ENCODE measurements at places on chromosomes 4 and X.

GRCh38 chr4:97457253-97457652 is 686.0 kb downstream of the STPG2 start:
- no peak for DNase-seq

- DNase-seq, result no peak
These were observed 28.3 kb upstream of the GAB1 start for GRCh38 chr4:143308377-143308776.

- no peak for DNase-seq
These were observed 33.4 kb downstream of the ARHGEF6 start for GRCh38 chrX:136747003-136747986.

GRCh38 chr4:70591955-70592582 is at the start of gene AMBN:
TSS of gene AMBN (plus strand) at chr4:70592256. CDS start at chr4:70592359, 103 bp downstream.
- DNase-seq, result no peak

GRCh38 chrX:67044029-67044653 is 405.3 kb upstream of the EDA2R start:
- no peak for DNase-seq

DNA sequence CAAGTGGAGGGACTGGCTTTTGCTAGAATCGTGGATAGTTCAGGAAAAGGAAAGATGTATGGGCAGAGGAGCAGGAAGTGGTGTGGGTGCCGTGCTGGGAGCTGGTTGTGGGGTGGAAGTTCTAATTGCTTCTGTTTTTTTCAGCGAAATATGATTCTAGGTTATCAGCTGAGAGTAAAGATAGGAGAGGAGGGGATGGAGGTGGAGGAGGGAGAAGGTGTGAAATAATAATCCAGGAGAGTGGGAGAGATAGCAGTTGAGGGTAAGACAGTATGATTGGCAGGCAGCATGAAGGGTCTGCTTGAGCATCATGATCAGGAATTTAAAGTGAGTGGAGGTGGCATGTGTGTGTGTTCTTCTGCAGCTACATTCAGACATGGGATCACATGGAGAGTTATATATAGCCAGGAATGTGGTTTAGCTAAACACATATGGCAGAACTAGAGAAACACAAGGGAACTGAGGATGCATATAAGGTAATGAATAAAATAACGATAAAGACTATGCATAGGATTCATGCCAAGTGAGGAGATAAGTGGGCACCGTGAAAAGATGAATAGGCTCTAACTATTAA is 133.7 kb downstream of the ANK2 start:
- no peak for DNase-seq

DNA sequence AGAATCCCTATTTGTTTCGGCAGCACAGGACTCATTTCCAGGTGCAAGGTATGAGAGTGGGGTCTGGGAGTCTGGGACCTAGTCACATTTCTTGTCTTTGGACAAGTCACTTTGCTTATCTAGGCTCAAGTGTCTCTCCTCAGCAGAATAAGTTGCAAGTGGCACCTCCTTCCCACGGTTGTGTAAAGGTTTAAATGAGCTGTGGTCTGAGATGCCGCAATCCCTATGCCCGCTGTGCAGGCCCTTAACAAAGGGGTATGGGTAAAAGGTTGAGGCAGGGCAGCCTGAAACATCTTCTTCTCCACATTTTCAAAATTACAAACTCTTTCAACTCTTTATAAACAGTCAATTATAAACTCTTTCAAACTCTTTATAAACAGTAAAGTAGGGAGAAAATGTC is 93.7 kb downstream of the RTL5 start:
- no peak for DNase-seq

DNA sequence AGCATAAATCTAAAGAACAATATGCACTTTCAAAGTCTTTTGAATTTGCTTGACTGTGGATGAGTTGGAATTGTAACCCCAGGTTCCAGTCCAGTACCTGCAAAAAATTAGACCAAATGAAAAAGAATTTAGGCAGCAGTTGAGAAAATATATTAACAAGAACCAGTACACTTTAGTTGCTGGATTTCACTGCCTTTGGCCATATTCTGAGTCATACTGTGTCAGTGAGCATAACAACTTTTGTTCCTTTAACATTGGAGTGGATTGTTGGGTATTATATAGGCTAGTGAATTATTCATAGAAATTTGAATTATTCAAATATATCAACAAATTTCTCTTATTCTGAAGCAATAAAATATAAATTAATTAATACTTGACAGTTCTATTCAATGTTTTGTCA is 101.5 kb upstream of the SMAD1 start:
- DNase-seq, result no peak

DNA sequence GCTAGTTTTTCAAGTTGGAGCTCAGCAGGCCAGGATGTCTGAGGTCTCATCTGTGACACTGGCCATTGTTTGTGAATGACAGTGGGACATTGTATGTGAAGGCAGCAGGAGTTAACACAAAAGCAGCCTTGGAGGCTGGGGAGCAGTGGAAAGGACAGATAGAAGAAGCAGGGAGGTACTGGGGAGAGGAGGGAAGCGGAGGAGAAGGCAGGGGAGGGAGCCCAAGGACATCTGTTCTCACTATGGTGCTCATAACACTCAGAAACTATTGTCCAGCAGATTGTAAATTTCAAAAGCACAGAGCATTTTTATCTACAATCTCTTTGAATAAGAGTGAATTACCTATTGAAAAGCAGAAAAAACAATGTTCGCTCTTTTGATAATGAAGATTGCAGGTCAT is 253.6 kb upstream of the DIPK2B start:
- DNase-seq, result no peak

DNA sequence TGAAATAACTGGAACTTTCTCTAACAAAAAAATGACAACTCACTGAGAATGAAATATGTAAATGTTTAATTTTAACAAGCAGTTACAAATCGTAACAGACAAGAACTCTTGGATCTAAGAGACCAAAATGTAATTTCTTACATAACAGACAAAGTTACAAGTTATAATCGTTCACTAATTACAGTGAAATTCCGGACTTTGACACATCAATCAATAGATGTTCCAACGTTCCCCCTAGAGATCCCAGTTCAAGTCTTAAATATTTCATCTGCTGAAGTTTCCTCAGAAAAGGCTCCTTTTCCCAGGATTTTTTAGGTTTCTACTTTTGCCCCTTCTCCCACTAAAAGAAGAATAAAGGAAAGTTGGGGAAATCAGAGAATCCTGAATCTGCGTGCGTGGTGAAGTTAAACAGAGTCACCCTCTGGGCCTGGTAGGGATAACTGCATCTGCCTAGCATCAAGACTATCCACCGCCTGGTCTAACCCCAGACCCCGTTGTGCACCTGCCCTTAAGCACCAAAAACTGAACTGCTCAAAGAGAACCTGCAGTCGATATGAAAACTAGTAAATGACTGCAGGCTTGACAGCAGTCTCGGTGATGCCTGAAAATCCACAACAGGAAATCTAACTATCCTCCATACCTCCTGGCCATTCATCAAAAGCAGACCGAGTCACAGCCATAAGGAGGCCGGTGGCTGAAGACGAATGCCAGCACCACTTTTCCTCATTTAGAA is 2.3 kb downstream of the IRF2 start:
- DNase-seq, result no peak

DNA sequence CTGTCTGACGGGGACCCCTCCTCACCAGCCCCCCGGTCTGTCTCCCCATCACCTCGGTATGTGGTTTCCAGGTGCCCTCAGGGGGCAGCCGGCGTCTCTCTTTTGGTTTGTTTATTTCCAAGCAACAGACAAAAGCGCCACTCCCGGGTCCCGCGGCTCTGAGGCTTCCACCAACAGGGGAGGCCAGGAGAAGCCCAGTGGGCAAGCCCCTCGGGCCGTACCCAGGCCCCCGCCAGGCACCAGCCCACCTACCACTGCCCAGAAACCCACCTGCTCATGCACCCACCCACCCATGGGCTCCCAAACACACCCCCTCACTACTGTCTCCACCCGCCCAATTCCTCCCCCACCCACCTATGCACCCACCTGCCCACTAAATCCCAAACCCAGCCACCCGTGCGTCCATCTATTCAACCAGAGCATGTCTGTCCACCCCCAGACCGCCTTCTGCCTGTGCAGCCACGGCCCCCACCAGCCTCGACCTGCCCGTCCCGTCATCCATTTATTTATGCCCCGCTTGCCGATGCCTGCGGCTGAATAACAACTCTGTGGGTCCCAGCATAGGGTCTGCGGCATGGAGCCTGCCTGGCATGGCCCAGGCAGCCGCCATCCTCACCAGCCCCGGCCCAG is 129.8 kb downstream of the FAM53A start:
- no peak for DNase-seq
